ENCODE measurements at places on chromosomes 2 and 18.

- DNase-seq, result no peak
Observed at GRCh38 chr2:237383991-237384671, 29.8 kb downstream of the COL6A3 start.

DNA sequence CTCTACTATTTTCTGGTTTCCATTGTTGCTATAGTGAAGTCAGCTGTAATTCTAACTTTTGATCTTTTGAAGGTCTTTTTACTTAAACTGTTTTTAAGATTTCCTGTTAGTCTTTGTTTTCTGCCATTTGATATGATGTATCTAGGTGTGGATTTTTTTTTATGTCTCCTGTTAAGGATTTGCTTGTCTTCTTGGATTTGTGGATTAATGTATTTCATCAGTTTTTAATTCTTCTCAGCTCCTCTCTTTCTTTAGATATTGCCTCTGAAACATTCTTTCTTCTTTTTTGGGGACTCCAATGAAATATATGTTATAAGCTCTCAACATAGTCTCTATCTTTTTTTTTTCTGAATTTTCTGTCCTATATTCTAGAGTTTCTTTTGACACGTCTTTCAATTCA is 24.8 kb upstream of the THUMPD2 start:
- DNase-seq, result no peak

- DNase-seq, result no peak
Observed at GRCh38 chr2:7023542-7023941, 106.3 kb downstream of the RNF144A start.

- no peak for DNase-seq
Observed at GRCh38 chr2:10346929-10347561, 44.3 kb downstream of the HPCAL1 start.

DNA sequence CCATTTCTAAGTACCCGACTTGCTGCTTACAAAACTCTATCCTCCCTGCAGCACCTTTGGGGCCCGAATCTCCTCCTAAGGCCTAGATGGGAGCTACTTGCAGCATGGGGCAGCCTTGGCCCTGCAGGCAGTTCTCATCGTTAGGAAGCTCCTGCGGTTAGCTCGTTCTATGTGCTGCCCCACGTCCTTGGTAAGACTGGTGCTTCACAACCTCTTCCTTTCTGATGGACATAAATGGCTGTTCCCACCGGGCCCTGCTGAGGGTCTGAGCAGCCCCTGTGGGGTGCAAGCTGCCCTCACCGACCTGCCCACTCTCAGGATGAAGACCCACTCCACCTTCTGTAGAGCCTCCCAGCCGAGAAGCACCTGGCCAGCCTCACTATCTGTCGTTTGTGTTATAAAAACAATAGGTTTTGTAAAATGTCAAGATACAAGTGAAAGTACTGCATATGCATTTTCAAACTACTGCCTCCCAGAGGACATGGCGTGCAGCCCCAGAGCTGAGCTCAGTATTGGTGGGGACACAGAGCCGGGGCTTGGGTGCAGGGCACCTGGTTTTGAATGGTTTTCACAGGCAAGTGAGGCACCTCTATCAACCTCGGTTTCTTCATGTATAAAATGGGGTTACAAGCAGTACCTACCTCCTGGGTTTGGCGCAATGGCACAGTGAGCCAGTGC is 19.4 kb downstream of the OTOF start:
- no peak for DNase-seq

DNA sequence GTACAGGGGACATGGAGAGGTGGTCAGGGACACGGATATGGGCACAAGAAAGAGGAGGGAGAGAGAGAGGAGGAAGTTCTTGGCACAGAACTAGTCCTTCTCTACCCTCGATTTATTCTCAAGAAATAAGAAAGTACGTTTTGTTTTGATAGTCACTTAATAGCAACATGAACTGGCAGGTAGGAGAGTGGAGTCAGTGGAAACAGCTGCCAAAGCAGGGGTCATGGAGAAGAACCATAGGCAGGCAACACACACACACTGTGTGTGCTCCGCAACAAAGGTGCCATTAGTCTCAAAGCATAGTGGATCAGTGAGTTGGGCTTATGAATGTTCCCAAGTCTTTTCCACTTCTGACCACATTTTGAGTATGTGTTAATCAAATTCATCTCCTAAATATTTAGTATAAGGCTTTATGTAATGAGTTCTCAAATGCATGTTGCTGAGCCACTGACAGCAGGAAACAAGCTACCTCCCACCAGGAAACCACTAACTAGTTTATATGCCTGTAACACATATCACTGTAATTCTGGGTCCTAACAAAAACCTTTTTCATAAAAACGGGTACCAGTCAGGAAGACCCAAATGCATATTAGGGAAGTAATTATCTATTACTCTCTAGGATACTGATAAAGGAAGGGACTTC is 41.1 kb downstream of the IWS1 start:
- no peak for DNase-seq
